ENCODE measurements at places on chromosomes 11 and 22.

DNA sequence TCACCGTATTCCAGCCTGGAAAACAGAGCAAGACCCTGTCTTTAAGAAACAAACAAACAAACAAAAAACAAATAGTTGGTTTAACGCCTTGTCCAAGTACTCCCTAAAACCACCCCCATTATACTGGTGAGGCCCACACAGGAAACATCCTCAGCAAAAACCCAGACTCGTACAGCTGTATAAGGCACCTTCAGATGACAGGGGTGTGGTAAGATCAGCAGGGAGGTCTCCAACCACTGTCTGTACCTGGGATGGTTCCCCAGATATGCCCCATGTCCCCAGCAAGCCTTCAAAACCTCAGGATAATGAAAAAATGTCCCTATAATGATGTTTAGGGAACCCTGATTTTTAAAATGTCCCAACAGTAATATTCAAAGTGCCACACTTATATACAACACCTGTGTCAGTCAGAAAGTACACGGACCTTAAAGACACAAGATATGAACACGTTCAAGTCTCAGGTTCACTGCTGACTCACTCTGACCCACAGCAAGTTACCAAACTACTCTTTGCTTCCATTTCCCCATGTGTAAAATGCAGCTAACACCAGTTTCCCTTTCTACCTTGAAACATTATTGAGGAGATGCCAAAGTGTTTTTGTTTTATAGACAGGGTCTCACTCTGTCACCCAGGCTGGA lies 9.3 kb downstream of the SF3A1 start:
- no peak for DNase-seq

- DNase-seq: no peak
Measured at GRCh38 chr11:106001304-106002012, 20.6 kb downstream of the MSANTD4 start.

DNA sequence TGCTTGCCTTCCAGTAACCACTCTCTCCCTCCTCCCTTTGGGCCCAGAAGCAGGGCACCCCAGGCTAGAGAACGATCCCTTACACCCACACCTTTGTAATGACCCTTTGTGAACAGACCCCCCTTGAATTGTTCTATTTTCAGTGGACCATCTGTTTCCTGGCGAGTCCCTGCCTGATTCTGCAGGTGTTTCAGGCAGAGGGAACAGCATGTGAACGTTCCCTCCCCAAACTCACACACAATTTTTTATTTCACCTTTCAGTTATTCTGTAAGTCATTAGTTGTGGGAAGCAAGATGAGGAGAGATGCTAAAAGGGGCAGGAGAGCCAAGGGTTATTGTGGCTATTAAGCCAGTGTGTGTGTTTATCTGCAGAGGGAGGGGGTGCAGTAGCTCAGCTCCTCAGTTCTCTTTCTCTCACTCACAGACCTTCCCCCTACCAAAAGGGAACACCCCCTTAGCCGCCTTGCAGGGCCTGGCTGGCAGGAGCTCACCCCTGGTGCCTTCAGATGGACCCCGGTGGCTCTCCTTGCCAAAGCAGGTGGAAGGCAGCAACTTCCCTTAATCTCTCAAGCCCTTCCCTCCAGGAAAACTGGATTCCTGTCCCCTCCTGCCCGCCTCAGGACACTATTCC lies 64.8 kb upstream of the SPON1 start:
- no peak for DNase-seq

- DNase-seq: no peak
Measured at GRCh38 chr11:133249065-133249464, 283.2 kb downstream of the OPCML start.

DNA sequence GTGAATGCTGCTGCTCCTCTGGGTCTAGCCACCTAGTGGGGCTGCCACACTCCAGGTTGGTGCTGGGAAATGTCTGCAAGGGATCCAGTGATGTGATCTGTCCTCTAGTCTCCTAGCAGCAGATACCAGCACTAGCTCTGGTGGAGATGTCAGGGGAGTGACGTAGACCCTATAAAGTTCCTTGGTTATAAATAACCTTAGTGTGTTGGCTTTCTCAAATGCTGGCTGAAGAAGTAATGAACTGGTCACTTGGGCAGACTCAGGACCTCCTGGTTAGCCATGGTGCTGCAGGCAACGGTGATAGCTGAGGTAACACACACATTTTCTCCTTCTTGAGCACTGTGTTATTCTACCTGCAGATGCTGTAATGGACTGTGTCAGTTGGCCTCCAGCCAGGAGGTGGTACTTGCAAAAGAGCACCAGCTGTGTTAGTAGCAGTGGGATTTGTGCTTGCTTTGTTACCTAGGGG lies 35.5 kb downstream of the BBOX1 start:
- no peak for DNase-seq

GRCh38 chr11:55707029-55707428 lies 45.0 kb downstream of the OR4C6 start:
- no peak for DNase-seq
